ENCODE measurements at places on chromosomes 3 and 15.

GRCh38 chr15:85828874-85829273, 34.1 kb upstream of the KLHL25 start:
- no peak for DNase-seq

DNA sequence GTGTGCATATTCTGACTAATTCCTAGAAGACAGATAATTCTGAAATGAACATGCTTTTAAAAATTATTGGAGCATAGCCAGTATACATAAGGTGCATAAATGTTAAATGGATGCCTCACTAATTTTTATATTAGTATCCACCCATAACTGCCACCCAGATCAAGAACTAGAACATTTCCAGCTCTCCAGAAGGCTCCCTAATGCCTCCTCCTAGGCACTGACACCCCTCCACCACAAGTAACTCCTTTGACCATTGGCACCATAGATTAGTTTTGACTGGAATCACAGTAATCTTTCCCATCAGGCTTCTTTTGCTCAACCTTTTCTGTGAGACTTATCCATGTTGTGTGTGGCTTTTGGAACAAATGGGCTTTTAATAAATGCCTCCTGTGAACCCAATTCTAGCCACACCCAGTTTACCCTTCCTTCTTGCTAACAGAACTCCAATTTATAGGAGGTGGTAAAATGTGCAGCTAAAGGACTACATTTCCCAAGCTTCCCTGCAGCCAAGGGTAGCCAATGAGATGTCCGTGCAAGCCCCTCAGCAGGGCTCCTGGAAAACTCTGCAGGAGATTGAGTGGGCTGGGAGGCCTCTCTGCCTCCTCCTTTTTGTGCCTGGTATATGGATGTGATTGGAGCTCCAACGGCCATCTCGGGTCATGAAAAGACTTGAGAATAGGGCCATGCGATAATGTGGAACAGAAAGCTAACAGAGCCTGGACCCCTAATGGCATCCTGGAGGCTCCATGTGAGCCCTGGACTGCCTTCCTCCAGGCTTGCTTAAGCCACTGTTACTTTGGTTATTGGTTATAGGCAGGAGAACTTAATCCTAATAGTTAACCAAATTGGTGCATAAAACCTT, 322.6 kb upstream of the TLE3 start:
- DNase-seq = no peak

DNA sequence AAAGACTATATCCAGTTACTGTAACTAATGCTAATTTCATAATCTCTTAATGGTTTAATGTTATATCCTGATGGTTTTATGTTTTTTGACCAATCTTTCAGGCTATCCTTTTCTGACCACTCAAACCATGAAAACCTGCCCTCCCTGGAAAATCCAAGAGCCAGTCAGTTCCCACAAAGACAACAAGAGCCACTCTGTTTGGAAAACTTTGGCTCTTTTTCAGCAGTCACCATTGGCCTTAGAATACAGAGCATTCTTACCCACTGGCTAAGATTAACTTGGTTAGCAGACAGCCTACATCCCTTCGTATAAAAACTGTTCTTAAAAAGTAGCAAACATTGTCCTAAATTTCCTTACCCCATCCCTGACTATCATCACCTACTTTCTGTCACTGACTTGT, 32.9 kb downstream of the ALCAM start:
- DNase-seq = no peak

DNA sequence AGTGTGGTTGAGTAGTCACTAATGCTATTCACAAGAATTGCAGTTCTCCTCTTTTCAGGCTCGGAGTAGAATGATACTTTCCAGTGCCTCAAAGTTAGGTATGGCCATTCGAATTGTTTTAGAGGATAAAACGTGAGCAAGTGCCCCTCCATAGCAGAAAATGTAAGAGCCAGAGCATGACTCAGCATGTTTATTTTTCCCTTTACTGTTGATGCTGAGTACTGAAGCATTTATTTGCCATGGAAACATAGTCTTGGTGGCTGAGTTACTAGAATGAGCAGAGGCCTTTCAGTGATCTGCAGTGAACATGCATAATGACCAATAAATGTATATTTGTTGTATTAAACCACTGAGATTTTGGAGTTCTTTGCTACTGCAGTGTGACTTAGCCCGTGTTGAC, 540.6 kb downstream of the NLGN1 start:
- DNase-seq = no peak

GRCh38 chr3:49333091-49333490, 6.8 kb downstream of the USP4 start:
- DNase-seq = no peak
